ENCODE measurements at places on chromosomes 11 and 22.

- DNase-seq = no peak
These were observed 7.3 kb upstream of the TP53AIP1 start for GRCh38 chr11:128949791-128950454.

DNA sequence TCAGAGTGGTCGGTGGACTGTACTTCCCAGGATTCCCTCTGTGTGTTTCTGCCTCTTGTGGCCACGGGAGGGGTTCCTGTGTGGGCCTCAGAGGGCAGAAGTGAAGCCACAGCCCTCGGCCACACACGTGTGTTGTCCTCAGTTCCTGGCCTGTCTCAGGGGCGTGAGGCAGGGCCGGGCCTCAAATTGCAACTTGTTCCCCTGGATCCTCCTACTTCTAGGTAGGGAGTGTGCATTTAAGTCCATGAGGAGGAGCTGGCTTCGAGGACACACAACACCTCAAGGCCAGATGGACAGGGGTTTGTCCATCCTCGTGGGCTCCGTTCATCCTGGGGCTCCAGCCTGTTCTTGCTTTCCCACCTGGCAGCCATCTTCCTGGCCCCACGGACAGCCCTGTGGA, 573.0 kb downstream of the TBC1D22A start:
- DNase-seq = no peak

DNA sequence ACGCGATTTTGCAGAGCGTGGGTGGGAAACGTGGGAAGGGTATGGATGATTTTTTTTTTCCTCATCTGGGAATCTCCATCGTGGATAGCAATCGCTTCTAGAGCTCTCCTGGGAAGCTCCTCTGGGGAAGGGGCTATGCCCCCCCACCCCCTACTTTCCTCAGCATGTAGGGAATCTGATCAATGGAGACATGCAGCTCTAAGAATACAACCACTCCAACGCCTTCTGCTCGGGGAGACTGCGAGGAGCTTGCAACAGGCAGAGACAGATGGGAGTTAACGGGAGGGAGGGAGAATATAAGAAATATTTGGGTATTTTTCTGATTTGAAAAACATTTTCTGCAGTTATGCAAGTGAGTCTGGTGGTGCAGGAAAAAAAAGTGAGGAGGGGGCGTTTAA, 104.6 kb upstream of the HSD17B12 start:
- DNase-seq = no peak

GRCh38 chr11:8613036-8613435, 19.0 kb upstream of the STK33 start:
- DNase-seq = no peak

GRCh38 chr11:30281476-30282288, 41.2 kb upstream of the ARL14EP start:
- no peak for DNase-seq

GRCh38 chr11:122517403-122518379, 137.8 kb upstream of the UBASH3B start:
- no peak for DNase-seq

All from NCI-H774 (cell line).